AG04450 (cell line): ENCODE measurements at places on chromosomes 11 and 22.

- DNase-seq = no peak
Measured at GRCh38 chr22:19679522-19680101, 34.7 kb upstream of the SEPTIN5 start.

GRCh38 chr22:46763051-46763705, 728 bp downstream of the TBC1D22A start:
- DNase-seq = no peak

GRCh38 chr11:85740481-85741400, 54.7 kb upstream of the CCDC89 start:
- DNase-seq = no peak

DNA sequence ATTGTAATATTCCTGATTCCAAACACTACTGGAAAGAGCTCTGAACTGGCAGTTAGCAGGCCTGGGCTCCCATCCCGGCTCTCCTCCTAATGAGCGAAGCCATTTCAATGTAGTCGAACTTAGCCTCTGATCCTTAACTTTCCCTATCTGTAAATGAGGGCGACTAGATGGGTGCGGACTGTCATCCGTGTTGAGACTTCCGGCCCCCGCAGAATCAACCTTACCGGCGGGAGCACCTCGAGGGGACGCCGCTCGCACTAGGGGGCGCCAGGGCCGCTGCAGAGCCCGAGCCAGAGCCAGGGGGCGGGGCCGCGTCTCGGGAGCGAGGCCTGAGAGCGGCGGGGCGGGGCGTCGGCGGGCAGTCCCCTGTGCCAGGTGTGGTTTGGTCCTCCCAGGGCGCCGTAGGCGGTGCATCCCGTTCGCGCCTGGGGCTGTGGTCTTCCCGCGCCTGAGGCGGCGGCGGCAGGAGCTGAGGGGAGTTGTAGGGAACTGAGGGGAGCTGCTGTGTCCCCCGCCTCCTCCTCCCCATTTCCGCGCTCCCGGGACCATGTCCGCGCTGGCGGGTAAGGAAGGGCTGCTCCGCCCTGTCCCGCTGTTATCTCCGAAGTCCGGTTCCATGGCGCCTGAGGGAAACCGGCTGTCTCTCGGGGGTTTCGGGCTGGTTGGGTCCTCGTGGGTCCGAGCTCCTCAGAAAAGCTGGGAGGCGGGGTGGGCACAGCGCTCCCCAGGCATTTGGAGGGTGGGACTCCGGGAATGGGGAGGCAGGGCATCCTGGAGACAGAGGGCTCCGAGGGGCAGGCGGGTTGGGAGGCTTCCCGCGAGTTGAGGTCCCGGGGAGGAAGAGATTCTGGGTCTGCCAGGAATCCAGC, at the start of gene LIMK2:
Gene LIMK2 (plus strand): TSS at position 437 of the 869 bp plus-strand sequence. CDS start 111 bp downstream, at position 548.
- peak; percentile 29 for DNase-seq

DNA sequence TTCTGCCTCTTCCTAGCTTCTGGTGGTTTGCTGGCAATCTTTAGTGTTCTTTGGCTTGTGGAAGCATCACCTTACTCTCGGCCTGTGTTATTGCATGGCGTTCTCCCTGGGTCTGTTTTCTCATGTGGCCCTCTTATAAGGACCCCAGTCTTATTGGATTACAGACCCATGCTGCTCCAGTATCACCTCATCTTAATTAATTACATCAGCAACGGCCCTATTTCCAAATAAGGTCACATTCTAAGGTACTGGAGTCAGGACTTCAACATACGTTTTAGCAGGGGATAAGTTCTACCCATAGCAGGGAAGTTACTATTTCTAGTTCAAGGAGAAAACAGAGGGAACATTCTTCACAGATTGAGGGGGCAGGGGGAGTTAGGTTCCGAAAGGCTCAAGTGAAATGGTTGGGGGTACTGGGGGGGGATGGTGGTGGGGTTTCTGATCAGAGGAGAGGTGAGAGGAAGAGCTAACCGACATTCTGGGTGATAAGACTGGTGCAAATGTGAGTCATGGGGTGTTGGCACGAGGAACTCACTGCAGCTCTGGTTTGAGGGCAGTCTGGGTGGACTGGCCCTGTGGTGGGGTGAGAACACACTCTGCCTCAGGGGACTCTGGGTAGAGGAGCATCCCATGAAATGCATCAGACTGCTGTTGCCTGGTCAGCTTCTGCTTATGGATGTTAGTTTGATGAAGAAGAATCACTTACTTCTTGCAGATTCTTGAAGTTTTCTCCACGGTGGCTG, 51.5 kb upstream of the ZBED5 start:
- no peak for DNase-seq
